ENCODE measurements at places on chromosomes 13 and 19.

DNA sequence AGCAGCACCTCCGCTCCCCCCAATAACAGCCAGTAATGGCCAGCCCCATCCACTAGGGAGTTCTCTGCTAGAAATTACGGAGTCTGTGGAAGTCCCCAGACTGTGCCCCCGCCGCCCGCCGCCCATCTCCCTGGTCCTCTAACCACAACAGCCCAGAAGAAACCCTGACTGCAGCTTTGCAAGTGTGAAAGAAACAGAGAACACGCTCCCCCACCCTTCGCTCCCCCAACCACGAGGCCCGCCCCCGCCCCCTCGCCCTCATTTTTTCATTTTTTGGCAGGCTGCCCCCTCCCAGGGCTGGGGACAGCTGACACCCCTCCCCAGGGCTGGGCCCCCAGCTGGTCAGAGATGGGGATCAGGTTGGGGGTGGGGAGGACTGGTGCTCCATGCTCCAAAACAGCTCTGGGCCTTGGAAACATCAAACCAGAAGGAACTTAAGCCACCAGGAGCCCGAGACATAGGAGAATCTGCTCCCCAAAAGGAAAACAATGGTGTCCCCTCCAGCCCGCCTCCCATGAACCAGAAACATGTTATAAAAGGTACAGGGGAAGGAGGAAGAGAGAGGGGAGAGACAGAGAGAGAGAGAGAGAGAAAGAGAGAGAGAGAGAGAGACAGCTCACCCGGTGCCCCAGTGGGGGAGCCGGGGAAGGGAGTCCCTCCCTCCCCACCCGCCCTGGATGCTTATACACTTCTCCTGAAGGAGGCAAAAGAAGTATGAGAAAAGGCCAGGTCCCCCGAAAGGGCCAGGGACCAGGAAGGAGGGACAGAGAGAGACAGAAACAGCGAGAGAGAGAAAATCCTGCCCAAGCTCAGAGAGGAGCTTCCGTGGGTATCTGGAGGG, 29.8 kb upstream of the ASF1B start:
- no peak for DNase-seq

DNA sequence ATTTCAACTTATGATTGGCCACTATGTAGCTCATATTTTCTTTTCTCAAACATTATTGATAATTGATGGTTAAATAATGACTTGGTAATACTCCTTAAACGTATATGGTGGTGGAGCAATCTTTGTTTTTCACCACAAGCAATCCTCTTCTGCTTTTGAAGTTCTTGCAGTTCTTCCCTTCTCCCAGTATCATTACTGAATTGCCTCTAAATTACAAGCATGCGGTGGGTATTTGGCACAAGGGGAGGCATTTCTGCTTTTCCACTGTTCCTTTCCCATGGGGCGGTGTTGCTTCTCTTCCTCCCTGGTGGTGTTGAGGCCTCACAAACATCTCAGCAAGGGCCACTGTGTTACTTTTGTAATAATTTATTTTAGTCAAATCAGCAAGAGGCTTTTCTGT, 234.4 kb upstream of the RXFP2 start:
- no peak for DNase-seq

- DNase-seq = no peak
Observed at GRCh38 chr13:107370015-107370785, 802.3 kb upstream of the ARGLU1 start.

DNA sequence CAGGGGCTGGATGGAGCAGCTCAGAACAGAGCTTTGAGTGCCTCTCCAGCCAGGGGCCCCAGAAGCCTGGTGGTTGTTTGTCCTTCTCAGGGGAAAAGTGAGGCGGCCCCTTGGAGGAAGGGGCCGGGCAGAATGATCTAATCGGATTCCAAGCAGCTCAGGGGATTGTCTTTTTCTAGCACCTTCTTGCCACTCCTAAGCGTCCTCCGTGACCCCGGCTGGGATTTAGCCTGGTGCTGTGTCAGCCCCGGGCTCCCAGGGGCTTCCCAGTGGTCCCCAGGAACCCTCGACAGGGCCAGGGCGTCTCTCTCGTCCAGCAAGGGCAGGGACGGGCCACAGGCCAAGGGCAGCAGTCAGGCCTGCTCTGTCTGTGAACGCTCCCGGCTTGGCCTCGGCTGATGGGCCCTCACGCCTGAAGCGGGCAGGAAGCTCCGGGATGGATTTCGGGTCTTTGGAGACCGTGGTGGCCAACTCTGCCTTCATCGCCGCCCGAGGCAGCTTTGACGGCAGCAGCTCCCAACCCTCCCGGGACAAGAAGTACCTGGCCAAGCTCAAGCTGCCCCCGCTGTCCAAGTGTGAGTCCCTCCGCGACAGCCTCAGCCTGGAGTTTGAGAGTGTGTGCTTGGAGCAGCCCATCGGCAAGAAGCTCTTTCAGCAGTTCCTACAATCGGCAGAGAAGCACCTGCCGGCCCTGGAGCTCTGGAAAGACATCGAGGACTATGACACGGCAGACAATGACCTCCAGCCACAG, at the start of gene GRK1:
Gene GRK1 (plus strand): TSS at position 269 of the 751 bp plus-strand sequence. CDS start 168 bp downstream, at position 437.
- DNase-seq = no peak

DNA sequence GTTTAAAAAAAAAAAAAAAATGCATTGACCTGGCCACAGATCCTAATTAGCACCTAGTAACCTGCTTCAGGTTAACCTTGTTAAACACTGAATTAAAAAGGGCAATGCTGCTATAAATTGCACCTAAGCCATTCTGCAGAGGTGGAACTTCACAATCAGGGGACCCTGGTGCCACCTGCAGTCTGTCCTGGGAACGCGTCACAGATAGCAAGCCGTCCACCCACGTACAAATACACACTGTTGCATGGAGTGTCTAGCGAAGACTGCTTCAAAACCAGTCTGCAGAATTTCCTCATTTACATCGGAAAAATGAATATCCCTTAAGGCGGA, 169.3 kb downstream of the COL4A1 start:
- DNase-seq = no peak

DNA sequence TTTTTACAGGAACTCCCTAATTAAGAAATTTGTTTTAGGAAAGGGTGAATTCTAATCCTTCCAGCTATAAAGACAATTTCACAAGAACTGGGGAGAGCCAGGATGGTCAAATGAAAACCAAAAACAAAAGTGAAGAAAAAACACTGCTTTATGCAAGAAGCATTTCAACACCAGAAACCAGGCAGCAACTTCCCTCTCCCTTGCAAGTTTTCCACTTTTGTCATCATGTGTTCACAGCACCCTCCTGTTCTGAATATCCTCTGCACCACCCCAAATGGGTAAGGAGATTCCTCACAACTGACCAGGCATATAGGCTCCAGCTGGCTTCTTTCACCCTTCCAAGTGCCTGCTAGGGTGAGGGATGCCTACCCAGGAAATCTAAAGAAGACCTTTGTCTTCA, 328.1 kb downstream of the TBC1D4 start:
- no peak for DNase-seq

GRCh38 chr19:39843919-39844793, 2.0 kb downstream of the FBL start:
- peak; percentile 53 for DNase-seq

- no peak for DNase-seq
Observed at GRCh38 chr19:12521996-12522395, 29.3 kb downstream of the ZNF564 start.

GRCh38 chr13:101783554-101783953, 331.1 kb downstream of the ITGBL1 start:
- no peak for DNase-seq

DNA sequence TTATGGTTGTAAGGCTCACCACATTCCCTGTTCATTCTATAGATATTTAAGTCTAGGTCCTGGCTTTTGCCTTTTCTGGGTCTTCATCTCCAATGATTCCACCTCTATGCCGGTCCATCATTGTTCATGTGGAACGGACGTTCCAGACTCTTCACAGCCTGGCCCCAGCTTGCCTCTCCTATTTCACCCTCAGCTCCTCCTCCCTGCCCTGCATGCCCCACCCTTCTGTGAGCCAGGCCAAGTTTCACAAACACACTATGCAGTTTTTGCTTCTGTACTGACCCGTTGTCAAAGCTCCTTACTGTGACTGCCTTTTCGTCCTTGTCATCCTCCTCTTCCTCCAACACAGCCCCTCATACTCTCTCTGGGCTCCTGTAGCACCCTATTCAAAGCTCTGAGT, 31.3 kb downstream of the TEX26 start:
- no peak for DNase-seq

- DNase-seq = no peak
Observed at GRCh38 chr13:48000559-48001113, 437 bp downstream of the SUCLA2 start.

DNA sequence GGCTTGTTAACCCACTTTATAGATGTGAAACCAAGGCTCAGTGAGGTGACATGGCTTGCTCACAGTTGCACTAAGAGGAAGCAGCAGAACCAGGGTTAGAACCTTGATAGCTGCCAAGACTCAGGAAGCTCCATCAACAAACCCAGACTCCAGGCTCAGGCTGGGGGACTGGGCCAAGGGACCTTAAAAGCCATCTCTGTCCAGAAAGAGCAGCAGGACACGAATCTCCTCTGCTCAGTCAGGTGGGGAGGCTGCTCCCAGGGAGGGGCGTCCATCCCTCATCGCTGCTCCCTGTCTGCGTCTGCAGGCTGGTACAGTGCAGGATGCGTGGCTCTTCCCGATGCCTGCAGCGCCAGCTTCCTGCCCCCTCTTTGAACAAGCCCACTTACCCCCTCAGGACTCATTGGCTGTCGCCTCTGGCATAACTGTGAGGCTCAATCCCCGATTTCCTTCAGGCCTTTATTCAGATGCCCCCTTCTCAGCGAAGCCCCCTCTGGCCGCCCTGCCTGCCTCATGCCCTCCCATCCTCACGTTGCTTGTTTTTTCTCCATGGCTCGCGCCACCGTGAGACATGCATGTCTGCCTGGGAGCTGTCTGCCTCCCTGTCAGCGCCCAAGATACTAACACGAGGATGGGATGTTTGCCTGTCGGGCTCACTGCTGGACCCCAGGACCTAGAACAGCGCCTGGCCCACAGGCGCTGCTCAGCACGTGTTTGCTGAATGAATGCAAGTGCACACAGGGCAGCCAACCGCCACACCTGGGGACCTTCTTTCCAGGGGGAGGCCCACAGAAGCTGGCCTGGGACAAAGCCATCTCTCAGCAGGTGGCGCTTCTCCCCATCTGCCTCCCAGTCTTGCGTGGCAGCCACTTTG, 21.5 kb downstream of the AKT2 start:
- no peak for DNase-seq

- DNase-seq = no peak
Observed at GRCh38 chr19:34847393-34847792, 74.4 kb upstream of the ZNF599 start.

All from HFFc6 (cell line).